Left lobe of liver (tissue), 2 donors: ENCODE measurements at places on chromosomes 12 and 14. TPM values are rescaled to one million over a fixed set of nuclear protein-coding genes. Genes with fewer than 3 reads are reported as not detected.

Gene KRT7
- 18.8 TPM for total RNA-seq

Gene RNASE1
- 21.4 TPM for total RNA-seq

Gene GRIN2B
- not detected for total RNA-seq

Gene RNF212B
- total RNA-seq: not detected

Gene SOAT2
- 0.25 TPM for total RNA-seq

DNA sequence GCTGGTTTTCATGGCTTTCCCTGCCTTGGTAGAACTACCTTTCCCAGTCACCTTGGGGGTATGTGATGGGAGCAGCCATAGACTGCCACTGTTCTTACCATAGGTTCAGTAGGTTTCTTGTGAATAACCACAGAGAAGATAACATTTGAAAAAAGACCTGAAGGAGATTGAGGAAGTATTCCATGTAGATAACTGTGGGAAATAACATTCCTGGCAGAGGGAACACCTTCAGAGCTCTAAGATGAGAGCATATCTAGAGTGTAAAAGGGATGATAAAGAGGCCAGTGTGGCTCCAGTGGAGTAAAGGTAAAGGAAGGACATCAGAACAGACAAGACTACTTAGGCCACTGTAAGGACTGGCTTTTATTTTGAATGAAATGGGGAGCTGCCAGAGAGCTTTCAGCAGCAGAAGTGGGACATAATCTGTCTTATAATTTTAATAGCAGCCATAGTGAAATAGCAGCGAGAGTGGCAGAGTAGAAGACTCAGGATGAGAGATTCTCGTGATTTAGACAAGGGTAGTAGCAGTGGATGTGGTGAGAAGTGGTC lies 82.6 kb upstream of the KCNH3 start:
- no peak for DNase-seq

GRCh38 chr12:80894179-80894578 lies 43.6 kb downstream of the LIN7A start:
- no peak for DNase-seq
